ENCODE measurements at places on chromosomes 13 and 19. TPM values are rescaled to one million over a fixed set of nuclear protein-coding genes. Genes with fewer than 3 reads are reported as not detected.

- no peak for DNase-seq
Observed at GRCh38 chr19:42422901-42423461, 4.2 kb downstream of the LIPE start.

GRCh38 chr13:24128962-24129361, 31.6 kb upstream of the SPATA13 start:
- DNase-seq, result no peak

TBXA2R gene
- total RNA-seq, result not detected

- DNase-seq, result no peak
Observed at GRCh38 chr13:102677122-102677521, 17.7 kb downstream of the METTL21C start.

DNA sequence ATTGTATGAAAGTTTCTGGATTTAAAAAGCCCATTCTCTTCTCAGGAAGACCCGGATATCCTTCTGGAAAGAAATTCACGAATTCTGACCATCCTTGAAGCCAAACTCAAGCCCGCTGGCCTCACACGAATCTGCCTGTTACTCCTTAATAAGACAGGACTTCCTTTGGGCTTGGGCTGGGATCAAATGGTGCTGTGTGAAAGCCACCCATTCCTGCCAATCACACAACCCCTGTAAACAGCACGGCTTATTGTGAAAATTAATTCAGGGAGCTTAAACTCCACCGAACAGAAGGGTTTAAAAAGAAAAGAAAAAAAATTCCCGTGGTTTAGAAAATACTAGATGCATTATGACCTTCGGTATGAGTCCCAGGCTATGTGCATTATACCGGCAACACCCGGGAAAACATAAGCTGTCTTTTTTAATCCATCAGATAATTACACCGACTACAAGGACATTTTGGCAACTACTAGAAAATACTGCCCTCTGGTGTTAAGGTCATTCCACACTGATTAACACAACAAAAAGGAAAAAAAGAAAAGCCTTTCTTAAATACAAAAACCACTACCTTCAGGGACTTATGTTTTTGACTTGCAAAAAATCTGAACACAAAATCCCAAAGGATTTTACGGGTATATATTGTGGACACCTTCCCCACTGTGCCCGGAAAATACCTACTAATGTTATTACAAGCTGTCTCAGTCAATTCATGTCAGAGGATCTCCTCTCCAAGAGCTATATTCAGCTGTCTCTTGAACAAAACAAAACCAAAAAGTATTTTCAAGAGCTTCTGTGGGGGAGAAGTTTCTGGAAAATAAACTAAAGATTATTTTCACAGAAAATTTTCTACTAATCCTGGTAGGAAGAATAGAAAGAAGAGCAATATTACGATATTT, 76.0 kb upstream of the LSM14A start:
- peak; percentile 54 for DNase-seq

WDFY2 gene
- 1.2 TPM for total RNA-seq

- no peak for DNase-seq
Observed at GRCh38 chr13:28716511-28716910, 2.3 kb downstream of the SLC46A3 start.

DNA sequence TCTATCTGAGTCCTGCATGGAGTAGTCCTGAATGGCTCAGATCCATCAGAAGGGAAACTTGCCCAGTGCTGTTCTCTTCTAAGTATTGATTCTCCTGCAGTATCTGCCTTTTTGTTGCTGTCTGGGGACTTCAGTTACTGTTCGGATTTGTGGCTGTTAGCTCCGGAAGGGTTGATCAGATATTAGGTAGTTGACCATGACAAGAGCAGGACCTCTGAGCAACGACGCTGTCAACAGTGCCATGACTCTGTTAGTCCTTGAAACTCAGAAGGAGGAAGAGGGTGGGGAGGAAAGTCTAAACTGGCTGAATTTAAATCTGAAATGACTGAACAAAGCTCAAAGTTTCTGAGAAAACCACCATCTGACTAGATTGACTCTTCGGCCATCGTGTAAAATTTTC, 42.2 kb downstream of the CCNE1 start:
- DNase-seq, result no peak

ZNF548 gene
- total RNA-seq, result 11.6 TPM

GRCh38 chr19:12907166-12907565, 11.9 kb downstream of the SYCE2 start:
- DNase-seq, result no peak

DNA sequence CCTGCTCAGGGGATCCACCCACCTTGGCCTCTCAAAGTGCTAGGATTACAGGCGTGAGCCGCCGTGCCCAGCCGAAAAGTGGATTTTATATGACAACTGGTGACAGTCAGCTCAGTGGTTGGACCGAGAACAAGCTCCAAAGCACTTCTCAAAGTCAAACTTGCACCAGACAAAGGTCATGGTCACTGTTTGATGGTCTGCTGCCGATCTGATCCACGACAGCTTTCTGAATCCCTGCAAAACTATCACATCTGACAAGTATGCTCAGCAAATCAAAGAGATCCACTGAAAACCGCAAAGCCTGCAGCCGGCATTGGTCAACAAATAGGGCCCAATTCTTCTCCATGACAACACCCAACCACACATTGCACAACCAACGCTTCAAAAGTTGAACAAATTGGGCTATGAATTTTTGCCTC, 21.6 kb upstream of the NAA16 start:
- DNase-seq, result no peak

- DNase-seq, result no peak
Observed at GRCh38 chr19:37963190-37963936, 56.4 kb downstream of the SIPA1L3 start.

DNA sequence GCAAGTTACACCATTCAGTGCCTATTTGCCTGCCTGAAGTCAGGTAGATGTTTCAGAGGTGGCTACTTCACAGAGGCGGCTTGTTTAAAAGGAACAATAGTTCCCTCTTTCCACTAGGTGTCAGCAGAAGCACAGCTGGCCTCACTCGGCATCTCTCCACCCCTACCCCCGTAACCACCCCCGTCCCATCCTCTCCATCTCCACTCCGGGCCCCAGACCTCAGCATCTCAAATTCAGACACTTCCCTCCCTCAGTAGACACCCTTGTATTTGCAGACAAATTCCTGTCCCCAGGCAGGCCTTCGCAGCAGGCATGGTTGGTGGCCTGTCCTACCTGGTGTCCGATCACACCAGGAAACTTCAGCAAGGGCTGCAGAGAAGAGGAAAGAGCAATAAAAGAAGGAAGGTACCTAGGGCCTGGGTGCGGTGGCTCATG, 9.1 kb upstream of the DPP9 start:
- peak; percentile 43 for DNase-seq

PLIN4 gene
- 0.24 TPM for total RNA-seq

DNA sequence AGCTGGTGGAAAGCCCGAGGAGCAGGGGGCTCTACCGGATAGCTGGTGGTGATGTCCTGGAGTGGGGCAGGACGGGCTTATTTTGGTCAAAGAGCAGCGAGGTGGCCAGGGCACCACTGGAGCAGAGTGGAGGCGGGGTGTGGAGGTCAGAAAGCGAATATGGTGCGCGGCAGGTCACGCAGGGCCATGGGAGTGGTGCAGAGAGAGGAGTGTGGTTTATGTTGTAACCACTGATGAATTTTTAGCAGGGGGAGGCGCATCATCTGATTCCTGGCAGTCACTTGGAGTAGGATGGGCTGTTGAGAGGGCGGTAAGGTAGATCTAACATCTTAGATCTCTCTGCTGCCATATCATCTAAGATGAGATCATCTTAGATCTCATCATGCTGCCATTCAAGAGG, 1.4 kb upstream of the ZNF414 start:
- no peak for DNase-seq

ERICH4 gene
- total RNA-seq, result not detected

DNA sequence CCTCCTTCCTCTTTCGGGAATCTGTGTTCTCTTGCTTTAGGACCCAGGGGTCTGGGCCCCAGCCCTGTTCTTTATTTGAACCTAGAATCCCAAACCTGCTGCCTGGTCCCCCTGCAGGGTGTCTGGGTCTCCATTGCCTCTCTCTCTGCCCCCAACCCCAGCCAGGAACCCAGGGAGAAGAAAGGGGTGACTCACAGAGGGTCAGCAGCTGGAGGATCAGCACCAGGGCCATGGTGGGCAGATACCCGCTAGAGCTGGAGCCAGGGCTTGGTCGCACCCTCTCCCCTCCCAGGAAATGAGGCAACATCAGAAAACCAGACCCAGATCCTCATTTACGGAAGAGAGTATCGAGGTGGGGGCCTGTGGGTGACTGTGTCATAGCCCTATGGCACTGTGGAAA, at the start of gene OSCAR:
TSS of gene OSCAR (minus strand) at position 243 of the 400 bp plus-strand sequence. CDS start at position 232, 11 bp downstream.
- peak; percentile 23 for DNase-seq

ZNF682 gene
- 0.98 TPM for total RNA-seq

BBC3 gene
- total RNA-seq, result 41.7 TPM

DNA sequence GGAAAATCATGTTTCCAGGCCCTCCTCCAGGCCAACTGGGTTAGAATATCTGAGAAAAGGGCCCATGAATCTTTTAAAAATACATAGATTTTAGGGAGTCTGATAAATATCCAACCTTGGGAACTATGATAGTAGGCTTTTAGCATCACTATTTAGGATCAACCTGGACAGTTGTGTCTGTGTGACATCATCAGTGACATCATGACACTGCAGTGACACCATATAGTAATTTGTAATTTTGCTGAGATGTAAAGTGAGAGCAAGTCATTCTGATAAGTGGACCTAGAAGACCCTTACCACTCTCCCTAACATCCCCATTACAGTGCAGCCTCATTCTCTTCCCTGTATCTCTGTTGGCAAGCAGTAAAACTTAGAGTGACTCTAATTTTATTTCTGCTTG, 14.1 kb downstream of the GPALPP1 start:
- DNase-seq, result no peak

GRCh38 chr13:112679932-112680677, 9.7 kb upstream of the ATP11A start:
- DNase-seq, result no peak

WBP4 gene
- total RNA-seq, result 3.5 TPM

DNA sequence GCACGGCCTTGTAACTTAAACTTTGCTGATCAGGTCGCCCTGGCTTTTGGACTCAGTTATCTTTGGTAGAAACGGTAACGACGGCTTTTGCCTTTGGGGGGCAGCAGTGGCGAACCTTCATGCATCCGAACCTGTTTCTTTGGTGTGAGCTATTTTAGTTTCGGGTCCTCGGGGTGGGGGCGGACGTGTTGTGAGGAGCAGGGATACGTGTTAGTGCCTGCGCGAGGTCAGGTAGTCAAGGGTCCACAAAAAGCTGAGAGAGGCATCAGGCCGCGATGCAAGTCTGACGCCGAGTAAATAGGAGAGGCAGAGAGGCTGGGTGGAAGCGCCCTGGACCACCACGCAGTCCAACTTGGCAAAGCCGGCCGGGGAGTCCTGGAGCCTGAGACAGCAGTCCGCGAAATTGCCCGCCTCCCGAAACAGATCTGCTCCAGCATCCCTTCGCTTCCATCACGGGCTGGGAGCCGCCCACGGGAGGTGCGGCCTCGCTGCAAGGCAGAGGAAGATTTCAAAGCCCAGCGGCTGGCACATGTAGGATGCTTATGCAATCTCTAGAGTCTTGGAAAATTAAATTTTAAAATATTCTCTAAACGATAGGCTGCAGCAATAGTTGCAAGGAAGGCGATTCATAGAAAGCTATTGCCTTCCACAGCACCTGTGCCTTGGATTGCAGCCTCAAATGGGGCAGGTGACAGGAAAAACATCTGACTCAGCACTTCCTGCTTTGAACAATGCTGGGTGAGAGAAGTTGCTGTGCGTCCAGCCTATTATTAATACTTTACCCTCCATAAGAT, 4.6 kb upstream of the TPP2 start:
- DNase-seq, result peak; percentile 65

ZSWIM9 gene
- total RNA-seq, result 7.0 TPM

Data from Caki2 (cell line).